ENCODE measurements at places on chromosomes 16 and 17.

GRCh38 chr16:89113661-89114060 is 20.0 kb downstream of the ACSF3 start:
- no peak for DNase-seq

- no peak for DNase-seq
Observed at GRCh38 chr17:81252326-81252986, 13.3 kb downstream of the NDUFAF8 start.

- no peak for DNase-seq
Observed at GRCh38 chr16:29842732-29843346, 20.2 kb downstream of the CDIPT start.

GRCh38 chr17:2040942-2041560 is 771 bp upstream of the OVCA2 start:
- no peak for DNase-seq

GRCh38 chr16:3358871-3359270 is 3.2 kb downstream of the OR2C1 start:
- DNase-seq, result no peak

GRCh38 chr16:72380283-72380682 is 208.3 kb upstream of the PMFBP1 start:
- DNase-seq, result no peak

DNA sequence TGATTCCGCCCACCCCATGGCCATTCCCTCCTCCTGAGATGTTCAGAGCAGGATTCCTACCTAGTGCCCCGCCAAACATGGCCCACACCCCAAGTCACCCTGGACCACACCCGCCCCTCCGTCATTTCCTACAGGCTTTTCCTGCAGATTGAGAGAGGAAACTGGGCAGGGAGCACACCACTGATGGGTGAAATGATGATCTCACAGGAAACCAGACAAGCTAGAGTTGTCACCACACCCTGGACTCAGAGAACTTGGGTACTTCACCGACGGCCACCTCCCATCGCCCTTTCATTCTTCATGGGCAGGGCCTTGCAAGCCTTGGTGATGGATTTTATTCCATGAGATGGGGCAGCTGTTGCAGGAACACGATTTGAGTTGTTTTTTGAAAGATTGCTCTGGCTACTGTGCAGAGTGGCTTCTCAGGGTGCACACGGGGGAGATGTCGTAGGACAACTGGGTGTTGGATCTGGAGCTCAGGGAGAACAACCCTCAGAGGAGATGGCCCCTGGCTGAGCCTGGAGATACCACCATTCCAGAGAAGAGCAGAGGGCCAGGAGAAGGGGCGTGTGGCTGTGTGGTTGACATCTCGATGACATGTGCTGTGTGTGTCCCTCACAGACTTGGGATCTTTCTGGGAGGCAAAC is 7.4 kb upstream of the B9D1 start:
- peak; percentile 76 for DNase-seq

DNA sequence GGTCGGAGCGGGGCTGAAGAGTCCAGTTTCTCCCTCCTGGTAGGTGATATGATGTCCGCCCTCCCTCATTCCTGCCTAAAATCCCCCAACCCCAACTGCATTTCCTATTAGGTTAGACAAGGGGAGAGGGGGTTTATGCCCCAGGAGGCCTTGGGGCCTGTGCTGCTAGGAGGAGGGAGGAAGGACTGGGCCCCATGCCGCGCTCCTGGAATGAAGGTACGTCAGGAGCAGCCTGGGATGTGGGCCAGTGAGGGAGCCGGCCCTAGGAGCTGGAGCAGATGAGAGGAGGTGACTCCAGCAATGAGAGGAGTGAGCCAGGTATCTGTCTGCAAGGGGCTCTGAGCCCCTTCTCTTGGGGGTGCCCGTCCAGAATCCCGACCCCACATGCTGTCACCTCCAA is 46.9 kb upstream of the CDC42EP4 start:
- DNase-seq, result no peak

DNA sequence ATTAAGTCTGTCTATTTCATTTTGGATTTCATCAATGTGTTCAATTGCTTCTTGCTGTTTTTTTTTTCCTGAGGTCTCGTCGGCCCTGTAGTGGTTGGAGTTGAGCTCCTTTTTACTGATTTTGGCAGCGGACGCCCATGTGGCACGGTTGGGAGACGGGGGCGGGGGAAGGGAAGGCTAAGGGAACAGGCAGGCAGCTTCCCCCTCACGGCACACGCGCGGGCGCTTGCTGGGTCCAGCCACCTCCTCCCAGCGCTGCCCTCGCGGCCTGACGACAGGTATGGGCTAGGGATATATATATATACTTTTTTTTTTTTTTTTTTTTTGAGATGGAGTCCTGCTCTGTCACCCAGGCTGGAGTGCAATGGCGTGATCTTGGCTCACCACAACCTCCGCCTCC is 11.4 kb downstream of the HSF5 start:
- no peak for DNase-seq

- DNase-seq, result peak; percentile 55
Observed at GRCh38 chr16:4200000-4200780, 41.7 kb downstream of the SRL start.

DNA sequence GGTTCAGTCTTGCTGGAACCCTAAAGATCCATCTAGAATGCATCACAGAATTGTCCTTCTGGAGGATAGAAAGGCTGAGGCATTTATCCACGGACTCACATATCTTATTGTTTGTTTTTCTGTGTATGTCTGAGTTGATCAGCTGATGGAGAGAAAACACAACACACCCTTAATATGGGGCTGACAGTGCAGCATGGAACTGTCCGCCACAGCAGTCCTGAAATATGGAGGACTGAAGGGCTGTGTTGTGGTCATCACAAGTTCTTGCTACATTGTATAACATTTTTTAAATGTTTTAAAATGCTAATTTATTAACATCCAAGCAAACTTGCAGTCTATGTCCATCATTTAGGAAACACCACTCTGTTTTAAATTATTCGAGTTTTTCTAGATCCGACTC is 448.9 kb upstream of the ERCC4 start:
- DNase-seq, result no peak
